T-helper 2 cell (primary cell): ENCODE measurements at places on chromosomes 4 and X.

- no peak for DNase-seq
These were observed 32.1 kb upstream of the GK start for GRCh38 chrX:30620980-30621618.

DNA sequence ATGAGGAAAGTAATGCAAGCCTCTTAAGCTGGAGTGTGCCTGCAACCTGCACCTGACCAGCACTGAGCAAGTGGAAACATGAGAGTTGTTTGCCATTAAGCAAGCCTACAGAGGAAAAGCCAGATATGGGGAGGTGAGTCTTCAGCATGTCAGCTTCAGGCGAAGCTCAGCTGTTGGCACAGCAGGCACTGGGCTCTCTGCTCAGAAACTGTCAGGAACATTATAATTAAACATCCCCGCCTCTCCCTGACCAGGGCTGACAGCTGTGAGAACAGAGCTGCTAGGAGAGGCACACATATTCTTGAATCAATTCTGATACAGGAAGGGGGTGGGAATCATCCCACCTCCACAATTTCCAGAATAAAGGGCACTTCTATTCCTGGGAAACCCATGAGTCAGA, 19.0 kb upstream of the DCX start:
- no peak for DNase-seq

DNA sequence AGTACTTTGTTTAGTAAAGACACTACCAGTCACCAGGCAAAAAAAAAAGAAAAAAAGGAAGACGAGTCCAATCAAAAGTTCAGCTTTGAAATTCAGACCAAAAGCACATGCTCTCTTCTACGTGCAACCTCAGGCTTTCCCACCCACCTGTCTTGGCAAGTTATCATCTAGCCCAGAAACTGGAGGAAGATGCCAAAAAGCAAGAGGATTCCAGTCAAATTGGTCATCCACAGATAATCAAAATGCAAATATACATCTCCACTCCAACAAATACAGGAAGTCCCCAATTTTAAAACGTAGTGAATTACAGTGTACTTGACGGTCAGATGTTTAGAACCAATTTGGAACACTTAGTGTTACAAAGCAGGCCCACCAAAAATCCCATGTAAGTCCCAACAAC, 96.5 kb downstream of the PALLD start:
- DNase-seq: no peak

- no peak for DNase-seq
These were observed 131.8 kb upstream of the LIMCH1 start for GRCh38 chr4:41406113-41406516.

- no peak for DNase-seq
These were observed 6.1 kb downstream of the ACOX3 start for GRCh38 chr4:8434251-8435073.

GRCh38 chr4:145681956-145682355, 2.0 kb downstream of the C4orf51 start:
- no peak for DNase-seq

GRCh38 chrX:121298499-121298898, 251.1 kb downstream of the GLUD2 start:
- DNase-seq: no peak

DNA sequence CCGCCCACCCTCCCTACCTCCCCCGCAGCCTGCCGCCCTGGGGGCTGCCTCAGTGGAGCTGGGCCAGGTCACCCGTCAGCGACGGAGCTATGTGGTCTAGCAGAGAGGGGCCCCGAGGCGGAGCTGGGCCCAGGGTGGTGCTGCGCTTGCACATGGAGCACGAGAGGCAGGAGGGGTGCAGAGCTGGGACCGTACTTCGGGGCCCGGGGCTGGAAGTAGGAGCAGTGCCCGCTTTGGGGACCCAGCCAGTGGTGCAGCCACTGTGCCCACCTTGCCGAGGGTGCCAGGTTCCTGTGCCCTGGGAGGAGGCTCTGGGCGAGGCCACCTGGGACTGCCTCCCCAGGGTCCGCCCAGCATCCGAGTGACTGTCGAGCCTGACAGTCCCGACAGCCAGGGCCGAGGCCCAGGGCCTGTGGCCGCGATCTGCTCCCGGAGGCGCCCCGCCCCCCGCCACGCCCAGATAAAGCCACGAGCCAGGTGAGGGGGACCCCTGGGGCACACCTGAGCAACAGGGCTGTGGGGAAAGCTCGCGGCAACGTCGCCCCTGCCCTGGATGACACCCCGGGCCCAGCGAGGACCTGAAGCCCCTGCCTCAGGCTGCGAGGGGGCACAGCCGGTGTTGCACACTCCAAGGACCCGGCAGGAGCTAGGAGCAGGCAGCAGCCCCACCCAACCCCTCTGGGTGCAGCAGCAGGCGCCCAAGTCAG, 117.5 kb downstream of the DNAAF6 start:
- no peak for DNase-seq

DNA sequence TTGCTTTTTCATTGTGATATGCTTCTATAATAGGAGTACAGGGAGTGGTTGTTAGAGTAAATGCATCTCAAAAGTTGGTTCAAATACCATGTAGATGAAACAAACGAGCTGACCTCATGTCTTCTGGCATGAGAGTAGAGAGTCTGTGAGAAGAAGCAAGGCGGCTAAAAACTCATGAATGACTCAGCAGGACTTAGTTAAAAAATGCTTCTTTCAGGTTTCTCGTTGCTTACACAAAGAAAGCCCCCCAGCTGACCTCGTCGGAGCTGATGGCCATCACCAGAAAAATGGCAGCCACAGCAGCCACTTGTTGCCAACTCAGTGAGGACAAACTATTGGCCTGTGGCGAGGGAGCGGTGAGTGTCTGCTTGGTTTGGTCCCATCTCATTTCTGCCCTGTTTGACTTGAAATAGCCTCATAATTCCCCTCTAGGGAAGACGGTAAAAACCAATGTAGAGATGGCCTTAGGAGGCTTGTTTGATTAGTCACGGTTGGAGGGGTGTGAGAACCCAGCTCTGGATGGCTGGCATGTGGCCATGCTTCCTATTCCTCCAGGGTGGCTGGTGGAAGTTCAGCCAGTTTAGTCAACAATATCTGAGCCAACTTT, 14.5 kb downstream of the AFP start:
- no peak for DNase-seq

GRCh38 chrX:104254442-104255115, at the start of gene ESX1:
ESX1 (minus strand) TSS chrX:104254933; CDS start chrX:104254849, 84 bp downstream.
- DNase-seq: peak; percentile 16

DNA sequence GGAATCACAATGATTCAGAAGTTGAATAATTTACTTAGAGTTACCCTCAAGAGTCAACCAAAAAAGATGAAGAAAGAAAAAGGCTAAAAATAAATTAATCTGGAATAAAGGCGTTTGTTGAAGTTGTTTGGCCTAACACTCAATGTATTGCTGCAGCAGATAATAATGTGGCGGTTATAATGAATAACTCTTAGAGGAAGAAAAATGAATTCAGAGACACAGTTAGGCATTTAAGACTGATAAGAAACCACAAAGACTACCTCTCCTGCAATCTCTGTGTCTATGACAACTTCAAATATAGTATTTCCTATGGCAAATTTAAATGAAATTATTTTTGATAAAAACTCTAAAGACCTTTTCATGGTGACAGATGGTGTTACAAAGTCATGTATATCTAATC, 1369.1 kb upstream of the AGA start:
- DNase-seq: no peak

GRCh38 chr4:5887361-5888221, 5.3 kb downstream of the CRMP1 start:
- DNase-seq: no peak

GRCh38 chr4:186948361-186949242, 224.9 kb upstream of the FAT1 start:
- no peak for DNase-seq

DNA sequence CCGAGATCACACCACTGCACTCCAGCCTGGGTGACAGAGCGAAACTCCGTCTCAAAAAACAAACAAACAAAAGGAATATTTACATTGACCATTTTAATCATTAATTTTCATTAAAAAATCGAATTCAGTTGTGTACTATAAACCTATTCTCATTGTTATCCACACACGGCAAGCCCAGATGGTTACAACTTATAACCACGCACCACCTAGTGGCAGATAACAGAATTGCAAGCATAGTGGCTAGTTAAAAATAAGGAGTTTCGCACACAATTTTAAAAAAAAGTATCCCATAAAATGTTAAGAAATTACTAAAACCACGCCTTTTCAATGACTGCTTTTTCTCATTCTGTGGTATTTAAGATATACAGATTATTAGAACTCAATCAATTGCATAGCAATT, 25.4 kb downstream of the MBNL3 start:
- peak; percentile 2 for DNase-seq

DNA sequence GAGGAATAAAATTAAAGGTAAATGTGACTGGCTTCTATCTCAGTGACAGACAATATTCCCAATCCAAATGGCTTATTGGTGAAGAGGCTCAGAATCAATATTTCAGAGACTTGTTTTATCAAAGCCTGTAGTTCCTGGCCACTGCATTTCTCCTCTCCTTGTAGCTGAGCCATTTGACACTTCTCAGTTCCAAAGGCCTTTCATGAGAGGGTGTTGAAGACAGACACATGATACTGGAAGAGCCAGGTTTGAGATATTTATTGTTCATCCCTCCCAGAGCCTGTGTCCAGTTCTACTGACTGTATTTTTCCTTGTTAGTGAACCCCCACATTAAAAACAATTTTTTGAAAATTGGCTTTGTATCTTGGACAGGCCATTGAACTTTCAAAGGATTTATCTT, 12.9 kb upstream of the INPP4B start:
- DNase-seq: no peak

- DNase-seq: no peak
These were observed 130.4 kb upstream of the RADX start for GRCh38 chrX:106481341-106481740.

- DNase-seq: no peak
These were observed 101.9 kb downstream of the CT47B1 start for GRCh38 chrX:120773801-120774200.

DNA sequence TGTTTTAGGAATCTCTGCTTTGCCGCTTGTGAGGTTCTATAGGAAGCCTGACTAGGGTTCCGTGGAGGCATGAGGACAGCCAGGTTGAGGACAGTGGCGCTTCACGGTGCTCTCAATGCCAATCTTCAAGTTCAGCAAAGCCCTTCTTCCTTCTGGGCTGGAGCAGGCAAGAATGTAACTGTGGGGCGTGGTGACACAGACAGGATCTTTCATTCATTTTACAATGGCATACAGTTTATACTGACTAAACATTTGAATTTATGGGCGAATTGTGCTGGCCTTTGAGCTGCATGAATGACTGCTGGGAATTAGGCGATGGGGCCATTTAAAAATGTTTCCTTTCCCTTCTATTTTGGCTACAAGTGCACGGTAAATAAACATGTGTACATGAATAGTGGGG, 2.9 kb upstream of the NHS start:
- DNase-seq: no peak

- DNase-seq: no peak
These were observed 85.4 kb downstream of the REPS2 start for GRCh38 chrX:17031827-17032226.

DNA sequence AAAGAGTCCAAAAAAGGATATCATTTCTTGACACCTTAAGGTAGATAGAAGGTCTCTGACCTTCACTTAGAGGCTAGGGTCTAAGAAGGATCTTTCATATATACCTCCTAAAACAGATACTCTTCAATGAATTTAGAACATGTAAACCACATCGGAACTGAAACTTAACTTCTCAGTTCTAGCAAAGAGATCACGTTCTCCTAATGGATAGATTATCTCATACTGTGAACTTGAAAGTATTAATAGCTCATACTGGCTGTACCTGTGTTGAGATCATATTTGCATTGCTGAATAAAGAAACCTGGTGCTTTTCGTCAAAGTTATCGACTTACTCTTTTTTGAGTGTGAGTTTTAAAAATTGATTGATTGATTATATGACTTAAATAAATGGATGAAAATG, 353.8 kb downstream of the EPHA5 start:
- no peak for DNase-seq

DNA sequence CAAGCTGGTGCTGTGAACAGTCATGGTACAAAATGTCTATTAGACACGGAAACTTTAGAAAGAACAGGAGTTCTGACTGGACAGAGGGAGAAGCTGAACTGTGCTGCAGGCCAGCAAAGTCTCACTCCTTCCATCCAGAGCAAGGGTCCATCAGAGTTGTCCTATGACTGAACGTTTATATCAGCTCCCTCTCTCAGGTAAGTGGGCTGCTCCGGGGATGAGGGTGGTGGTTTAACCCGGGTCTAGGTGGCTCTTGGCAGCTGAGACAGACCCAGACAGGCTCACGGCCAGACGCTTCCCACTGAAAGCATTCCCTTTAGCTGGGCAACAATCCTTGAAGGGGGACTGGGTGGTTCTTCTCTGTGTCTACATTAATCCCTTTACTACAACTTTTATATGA, 385.0 kb upstream of the SMIM31 start:
- no peak for DNase-seq

GRCh38 chr4:181432335-181432734, 810.9 kb upstream of the TENM3 start:
- DNase-seq: no peak

GRCh38 chr4:81376720-81377119, 95.0 kb downstream of the RASGEF1B start:
- DNase-seq: no peak

DNA sequence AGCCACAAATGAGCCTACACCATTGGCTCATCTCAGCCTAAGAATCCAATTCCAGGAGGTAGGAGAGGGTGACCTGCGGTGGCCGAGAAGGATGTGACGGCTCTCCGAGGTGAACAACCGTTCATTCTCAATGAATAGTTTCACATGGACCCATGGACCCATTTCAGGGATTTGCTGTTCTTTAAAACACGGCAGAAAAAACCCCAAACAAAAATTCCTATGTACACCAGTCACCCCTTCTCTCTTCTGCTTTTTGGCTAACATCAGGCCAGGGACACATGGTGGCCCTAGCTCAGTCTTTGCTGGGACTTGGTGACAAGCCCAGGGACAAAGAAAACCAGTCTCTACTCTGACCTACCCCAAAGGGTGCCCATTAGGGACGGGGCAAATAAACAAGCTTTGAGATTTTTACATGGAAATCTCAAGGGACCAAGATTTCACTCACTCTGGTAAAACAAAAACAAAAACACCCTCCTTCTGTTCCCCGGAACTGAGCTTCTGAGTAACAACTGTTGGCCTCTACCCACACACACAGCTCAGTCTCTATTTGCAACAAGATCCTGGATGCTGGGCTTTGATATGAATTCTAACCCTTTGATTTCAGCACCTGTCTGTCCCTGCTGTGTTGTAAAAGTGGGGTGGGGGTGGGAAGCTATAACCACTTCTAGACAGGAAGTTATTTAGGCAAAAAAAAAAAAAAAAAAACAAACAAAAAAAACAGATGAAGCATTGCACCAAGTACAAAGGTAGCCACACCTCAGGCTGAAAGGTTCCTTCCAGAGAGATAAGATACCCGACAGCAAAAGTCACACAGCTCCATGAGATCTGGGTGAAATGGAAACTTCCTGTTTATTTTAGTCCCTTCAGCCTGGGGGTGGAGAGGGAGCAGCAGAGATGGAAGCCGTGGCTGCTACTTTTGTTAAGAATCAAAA, 49.0 kb downstream of the DDX3X start:
- DNase-seq: peak; percentile 83
